Lung microvascular endothelial cell (primary cell): ENCODE measurements at places on chromosomes 2 and 18. TPM values are rescaled to one million over a fixed set of nuclear protein-coding genes. Genes with fewer than 3 reads are reported as not detected.

DNA sequence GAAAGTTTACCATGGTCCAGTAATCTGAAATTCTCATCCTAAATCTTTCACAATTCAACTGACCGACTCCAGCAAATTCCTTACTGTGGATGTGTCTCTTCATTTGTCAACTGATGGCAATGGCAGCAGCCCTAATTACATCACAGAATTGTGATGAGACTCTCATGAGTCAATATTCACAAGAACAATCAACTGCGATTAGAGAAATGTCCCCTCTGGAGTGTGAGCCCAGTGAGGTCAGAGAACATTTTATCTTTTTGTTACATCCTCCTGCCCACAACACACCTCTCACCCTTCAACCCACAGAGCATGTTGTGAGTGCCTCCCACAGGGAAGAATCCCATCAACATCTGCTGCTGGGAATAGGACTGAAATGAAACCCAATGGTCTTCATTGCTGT, 73.6 kb downstream of the CD226 start:
- DNase-seq = no peak

MYO1B gene
- 78.2 and 97.4 TPM in 2 replicates for total RNA-seq

NT5C1B gene
- total RNA-seq = not detected in 2 replicates

GRCh38 chr2:168801961-168802858, at the start of gene NOSTRIN:
TSS of gene NOSTRIN (plus strand) at chr2:168802637. CDS start at chr2:168802647, 10 bp downstream.
- DNase-seq = no peak

- no peak for DNase-seq
Observed at GRCh38 chr2:158509928-158510797, 53.4 kb downstream of the PKP4 start.

- no peak for DNase-seq
Observed at GRCh38 chr2:226551522-226552250, 247.9 kb downstream of the IRS1 start.

SAG gene
- total RNA-seq = not detected in 2 replicates

DNA sequence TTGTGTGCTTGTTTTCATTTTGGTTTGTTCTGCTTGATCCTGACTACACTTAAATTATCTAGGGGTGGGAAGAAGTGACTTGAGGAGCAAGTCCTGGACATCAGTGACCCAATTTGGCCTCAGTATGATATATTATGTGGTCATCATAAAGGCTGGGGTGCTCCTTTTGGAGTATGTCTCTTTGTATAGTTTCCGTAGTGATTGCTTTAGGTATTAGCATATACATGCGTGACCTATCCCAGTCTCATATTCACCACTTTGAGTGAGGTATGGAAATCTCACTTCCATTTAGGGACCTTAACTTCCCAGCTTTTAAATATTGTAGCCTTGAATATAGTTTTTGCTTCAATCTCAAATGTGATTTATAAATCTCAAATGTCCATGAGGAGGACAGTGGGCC, 241.0 kb downstream of the PTGR3 start:
- no peak for DNase-seq

PDE11A gene
- total RNA-seq = under 0.01 TPM in 1 of 2 replicates, not detected in the other

DNA sequence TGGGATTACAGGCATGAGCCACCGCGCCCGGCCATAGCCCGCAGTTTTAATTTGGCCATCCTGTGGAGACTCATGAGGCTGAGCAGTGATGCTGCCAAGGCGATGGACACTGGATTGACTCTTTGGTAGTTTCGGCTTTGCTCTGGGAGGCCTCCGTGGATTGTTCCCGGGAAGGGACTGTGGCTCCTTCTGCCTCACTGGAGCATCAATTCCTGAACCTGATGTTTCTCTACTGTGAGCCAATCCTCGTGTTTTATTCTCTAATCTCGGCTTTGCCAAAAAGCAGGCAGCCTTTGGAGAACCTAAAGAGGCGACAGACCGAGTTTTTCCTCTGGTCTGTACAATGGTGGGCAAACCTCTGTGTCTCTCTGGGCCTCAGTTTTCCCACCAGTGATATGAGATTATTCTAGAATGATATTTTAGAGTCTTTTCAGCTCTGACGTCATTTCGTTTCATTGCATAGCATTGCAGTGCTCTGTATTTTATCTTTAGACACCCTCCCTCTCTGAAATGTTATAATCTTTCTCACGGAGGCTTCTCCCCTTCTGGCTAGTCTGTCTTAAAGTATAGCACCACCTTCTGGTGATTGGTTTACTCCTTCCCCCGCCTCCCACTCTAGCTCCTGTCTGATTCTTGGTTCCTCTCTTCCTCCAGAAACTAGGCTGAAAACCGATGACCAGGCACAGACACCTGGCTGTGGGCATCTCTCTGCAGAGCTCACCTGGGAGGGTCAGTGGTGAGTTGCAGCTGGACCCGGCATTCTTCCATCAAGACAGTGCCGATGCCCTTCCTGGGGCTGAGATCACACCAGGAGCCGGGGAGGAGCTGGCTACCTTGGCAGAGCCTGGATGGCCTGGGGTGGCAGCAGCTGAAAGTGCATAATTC, 341.3 kb downstream of the MYCN start:
- peak; percentile 33 for DNase-seq

GRCh38 chr2:152499896-152500735, 165.1 kb downstream of the FMNL2 start:
- peak; percentile 45 for DNase-seq

DNA sequence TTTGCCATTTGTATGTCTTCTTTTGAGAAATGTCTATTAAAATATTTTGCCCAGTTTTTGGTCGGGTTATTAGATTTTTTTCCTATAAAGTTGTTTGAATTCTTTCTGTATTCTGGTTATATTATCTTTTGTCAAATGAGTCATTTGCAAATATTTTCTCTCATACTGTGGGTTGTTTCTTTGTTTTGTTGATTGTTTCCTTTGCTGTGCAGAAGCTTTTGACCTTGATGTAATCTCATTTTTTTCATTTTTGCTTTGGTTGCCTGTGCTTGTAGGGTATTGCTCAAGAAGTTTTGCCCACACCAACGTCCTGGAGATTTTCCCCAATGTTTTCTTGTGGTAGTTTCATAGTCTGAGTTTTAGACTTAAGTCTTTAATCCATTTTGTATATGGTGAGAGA, 245.7 kb downstream of the ADCYAP1 start:
- no peak for DNase-seq

GRCh38 chr2:186575302-186575701, 14.6 kb upstream of the ITGAV start:
- peak; percentile 92 for DNase-seq

DNA sequence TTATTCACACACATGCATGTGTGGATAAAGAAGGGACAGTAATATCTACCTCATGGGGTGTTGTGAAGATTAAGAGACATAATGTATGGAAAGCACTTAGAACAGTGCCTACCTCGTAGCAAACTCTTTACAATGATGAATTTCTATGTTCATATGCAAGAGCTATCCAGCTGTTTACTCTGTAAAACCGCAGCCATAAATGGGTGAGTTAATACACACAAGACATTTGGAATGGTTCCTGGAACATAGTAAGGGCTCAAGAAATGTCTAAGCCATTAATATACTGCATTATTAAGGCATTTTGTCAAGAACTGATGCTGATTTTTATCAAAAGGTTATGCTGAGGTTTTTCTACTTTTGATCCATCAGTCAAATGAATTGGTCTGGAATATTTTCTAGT, 1076.2 kb downstream of the TSN start:
- no peak for DNase-seq

CFAP221 gene
- not detected in 2 replicates for total RNA-seq

- DNase-seq = no peak
Observed at GRCh38 chr2:45330108-45330507, 281.0 kb downstream of the SRBD1 start.

GRCh38 chr2:221495731-221496130, 76.4 kb downstream of the EPHA4 start:
- DNase-seq = no peak

CHST9 gene
- not detected in 2 replicates for total RNA-seq

C2orf80 gene
- not detected in 2 replicates for total RNA-seq

- DNase-seq = no peak
Observed at GRCh38 chr2:186485576-186485870, 537 bp upstream of the ZC3H15 start.

CNDP1 gene
- total RNA-seq = not detected in 2 replicates

DNA sequence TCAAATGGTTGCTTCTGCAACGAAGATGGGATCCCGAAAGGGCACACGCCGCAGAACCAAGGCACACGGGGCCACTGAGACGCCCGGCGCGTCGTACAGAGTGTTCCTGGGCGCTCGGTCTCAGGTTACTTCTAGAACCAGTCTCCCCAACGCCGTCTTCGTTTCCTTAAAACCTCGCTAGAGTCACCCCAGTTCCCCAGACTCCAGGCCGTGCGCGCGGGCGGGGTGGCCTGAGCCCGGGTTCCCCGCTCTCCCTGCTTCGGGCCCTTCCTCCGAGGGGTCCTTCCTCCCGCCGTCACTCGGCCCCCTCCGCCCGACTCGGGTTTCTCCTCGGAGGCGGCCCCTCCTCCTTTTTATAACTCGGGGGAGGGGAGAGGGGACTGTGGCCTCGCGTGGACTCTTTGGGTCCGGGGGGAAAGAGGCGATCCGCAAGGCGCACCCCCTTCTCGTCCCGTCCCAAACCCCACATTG, 774 bp upstream of the FZD7 start:
- DNase-seq = no peak

CYP27A1 gene
- total RNA-seq = 5.0 and 7.1 TPM in 2 replicates

DNA sequence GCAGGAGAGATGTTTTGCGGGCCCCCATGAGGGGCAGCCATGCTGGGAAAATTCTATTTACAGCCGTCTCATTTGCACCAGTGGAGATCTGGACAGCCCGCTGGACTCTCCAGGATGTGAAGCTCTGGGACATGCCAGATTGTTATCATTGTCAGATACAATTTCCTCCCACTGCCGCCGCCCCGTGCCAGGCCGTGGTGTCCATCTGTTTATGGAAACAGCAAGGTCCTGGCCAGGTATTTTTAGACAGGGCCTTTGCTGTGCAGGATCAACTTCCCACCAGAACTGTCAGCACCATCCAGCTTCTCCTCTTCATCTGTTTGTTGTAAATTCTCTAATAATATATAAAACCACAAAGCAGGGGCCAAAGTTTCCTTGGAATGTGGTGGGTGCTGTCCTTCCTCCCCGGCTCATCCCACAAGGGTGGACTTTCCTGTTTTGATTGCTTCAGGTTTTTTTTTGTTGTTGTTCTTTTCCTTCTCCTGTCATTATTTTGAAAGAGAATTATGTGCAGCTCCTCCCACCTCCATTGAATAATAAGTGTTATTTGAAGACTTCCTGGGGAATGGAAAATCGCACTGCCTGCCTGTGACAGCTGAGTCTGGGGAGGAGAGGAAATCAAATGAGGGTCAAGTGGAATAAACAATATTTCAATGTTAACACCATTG, 398.1 kb downstream of the TNS1 start:
- no peak for DNase-seq

LOXHD1 gene
- not detected in 2 replicates for total RNA-seq
